ENCODE measurements at places on chromosomes 3 and 15.

DNA sequence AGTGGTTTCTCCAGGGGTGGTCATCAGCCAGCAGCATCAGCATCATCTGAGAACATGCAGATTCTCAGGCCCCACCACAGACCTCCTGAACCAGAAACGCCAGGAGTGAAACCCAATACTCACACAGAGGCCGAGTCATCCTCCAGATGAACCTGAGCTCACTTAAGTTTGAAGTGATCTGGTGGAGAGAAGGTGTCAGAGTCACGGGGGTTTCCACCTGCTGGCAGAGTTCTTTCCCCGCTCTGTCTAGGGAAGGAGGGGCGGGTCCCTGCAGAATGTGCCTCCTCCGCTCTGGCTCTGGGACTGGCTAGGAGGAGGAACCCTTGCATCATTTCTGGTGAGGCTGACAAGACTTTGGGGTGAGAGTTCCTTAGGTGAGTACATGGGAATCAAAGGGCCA is 13.3 kb upstream of the KIF23 start:
- DNase-seq: no peak

- no peak for DNase-seq
Measured at GRCh38 chr3:58369876-58370275, 37.2 kb downstream of the PXK start.

DNA sequence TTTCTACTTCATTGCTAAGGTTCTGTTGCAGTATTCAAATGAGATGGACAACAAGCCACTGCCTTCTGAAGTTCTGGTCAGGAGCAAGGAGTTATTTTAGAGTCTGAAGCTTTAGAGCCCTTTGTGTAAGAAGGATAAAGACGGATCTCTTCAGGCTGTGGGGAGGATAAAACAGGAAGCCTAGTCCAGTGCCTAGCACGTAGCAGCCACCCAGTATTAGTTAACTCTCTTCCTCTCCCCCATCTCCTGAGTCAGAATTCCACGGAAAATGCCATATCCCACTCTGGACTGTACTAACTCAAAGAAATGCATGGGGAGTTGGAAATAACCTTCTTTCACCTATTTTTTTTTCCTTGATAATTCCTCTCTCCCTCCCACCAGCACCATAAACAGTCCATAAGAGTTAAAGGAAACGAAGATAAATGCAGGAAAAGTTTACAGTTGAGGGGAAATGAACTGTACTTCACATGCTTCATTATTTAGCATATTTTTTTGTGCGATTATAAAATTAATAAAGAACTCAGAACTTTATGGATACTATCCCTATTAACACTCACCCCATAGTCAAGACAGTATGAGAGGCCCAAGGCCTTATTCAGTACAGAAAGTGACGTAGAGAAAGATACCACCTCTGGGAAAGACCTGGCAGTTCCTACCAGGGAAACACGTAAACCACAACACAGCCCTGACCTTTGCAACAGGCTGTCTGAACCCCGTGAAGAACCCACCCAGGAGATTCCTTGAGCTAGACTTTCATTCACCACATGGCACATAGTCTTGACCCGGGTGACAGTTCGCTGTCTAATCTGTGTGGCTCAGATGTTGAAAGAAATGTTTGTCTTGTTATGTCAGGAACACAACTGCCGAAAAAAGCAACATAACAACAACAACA is 9.2 kb downstream of the IGF2BP2 start:
- no peak for DNase-seq

DNA sequence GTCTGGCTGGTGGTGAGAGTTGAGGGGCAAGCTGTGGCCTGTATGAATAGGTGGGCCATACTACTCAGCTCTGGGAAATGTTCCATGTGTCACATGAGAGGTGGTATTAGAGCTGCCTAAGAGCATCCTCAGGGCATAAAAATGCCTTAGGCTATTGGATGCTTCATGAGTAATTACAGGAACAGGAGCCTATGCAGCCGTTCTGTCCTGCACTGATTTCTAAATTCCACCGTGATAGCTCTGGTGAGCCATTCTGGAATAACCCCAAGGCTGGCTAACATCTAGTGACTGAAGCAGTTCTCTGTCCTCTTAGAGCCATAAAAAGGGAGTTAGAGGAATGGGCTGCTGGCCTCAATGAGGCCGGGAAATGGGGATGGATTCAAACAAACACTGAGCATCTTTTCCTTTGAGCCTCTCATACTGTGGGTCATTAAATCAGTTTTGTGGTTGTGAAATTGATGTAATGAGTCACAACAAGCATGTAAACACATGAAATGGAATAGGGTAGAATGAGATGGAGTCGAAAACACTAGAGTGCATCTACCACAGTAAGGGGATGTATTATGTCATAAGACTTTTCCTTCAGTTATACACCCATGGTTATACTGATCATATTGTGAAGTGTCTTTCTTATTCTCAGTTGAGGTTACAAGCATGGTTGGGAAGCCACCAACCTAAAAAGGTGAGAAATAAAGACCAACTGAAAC is 41.0 kb downstream of the DGKG start:
- no peak for DNase-seq

All from NCI-H1930 (cell line).